Bronchial epithelial cell (primary cell): ENCODE measurements at places on chromosomes 11 and 22.
A peak's percentile ranks its signal among the peaks of the same experiment; 100 is the strongest.

DNA sequence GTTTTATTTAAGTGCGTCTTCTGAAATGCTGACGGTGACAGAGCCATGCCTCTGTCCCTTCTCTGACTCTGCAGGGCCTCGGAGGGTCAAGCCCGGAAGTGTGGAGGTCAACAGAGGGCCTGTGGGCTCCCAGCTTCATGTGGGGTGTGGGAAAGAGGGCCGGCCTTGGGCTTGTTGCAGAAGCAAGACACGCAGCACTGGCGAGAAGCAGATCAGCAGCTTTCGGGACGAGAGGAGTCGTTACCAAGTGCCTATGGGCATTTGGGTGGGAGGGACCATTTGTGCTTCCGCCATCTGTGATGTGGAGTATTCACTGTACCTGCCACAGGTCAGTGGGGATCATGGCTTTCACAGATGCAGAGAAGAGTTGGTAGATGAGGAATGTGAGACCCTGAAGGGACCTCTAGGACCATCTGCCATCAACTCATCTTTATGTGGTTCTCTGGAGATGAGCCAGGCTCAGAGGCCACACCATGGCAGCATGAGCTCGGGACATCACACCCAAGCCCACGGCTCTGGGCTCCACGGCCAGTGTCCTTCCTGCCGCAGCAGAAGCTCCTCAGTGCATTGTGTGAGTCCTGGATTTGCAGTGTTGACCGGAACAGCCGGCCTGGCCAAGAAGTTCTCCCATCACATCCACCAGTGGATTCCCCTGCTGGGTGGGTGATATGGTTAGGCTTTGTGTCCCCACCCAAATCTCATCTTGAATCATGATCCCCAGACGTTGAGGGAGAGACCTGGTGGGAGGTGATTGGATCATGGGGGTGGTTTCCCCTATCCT, 590.7 kb downstream of the TBC1D22A start:
- no peak for DNase-seq

DNA sequence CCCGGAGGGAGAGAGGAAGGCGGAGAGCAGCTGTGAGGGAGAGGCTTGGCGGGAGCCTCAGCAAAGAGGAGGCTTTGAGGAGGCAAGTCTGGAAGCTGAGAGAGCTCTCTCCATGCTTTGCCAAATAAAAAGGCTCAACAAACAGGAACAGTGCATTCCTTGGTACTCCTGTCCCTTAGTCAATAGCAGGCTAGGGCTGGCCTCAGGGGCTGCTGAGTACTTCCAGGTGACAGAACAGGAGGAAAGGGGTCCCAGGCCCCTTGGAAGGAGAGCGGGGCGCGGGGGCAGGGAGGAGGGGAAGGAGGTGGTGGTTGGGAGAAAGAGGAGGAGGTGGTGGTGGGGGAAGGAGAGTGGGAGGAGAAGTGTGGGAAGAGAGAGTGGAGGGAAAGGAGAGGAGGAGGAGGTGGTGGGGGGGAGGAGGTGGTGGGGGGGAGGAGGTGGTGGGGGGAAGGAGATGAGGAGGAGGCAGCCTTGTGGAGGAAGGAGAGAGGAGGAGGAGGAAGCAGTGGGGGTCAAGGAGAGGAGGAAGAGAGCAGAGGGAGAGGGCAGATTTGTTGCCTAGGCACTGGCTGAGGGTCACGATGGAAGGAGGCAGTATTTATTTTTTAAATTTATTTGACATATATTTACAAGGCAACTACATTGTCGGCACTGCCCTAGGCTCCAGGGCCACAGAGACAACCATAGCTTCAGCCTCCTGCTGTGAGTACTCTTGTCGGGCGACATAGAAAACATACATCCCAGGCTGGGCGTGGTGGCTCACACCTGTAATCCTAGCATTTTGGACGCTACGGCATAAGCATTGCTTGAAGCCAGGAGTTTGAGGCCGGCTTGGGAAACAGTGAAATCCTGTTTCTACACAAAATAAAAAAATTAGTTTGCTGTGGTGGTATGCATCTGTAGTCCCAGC, 74.2 kb upstream of the ZBED5 start:
- DNase-seq = no peak

DNA sequence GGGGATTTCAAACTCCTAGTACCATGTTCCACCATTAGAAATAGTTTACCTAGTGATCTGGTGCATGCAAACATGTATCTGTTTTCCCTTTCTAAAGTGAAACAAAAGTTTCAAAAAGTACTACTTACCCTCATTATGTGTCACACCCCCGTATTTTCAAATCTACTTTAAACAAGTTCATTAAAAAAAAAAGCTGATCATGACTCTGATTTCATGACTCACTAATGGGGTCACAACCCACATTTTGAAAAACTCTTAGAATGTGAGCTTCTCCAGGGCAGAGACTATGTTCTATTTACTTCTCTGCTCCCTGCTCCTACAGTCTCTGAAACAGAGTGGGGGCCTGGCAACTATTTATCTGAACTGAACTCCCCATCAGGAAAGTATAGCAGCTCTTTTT, 18.2 kb downstream of the CHRM1 start:
- no peak for DNase-seq

DNA sequence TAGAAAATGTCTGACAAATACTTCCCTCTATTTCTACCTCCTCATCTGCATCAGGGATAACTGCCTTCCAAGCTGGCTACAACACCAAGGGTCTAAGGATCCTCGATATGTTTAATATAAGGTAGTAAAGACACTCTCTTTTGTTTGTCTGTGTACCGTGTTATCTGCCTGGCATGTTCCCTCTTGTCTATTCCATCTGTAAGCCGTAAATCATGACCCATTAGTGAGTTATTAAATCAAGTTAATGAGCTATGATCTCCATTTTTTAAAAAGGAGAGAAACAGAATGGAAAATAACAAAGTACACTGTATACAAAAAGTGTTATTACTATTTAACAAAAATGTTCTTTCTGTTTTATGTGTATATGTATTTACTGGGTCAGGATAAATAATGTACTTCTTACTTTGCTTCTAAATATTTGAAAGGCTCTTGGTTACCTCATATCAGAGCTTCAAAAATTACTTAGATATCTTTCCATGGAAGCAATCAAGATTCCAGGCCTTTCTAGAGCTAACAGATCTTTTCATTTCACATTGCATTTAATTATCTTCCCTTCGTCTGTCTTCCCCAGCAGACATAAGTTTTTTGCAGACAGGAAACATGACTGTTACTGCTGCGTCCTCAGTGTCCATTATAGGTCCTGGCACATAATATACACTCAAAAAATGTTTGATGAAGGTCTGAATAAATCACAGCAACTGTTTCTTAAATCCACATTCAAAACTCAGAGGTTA, 342.6 kb upstream of the CCDC90B start:
- no peak for DNase-seq

DNA sequence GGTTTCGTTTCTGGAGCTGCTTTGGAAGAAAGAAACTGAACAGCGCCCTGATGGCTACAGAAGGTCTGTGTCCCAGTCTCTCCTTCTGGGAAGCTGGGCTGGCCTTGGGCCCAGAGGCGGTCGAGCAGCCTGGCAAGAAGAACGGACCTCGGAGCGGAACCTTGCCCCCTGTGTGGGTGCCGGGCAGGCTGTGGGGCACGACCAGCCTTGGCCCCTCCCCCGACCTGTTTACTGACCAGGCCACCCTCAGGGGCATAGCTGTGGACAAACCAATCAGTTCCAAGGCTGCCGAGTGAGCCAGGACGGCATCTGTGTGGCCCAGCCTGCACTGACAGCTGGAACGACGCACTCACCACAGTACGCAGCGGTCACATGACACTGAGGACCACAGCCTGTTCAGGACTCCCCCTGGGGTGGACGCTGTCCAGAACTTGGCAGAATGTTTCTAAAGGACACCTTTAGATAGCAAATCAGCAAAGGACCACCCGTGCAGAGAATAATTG, 7.2 kb downstream of the PIM3 start:
- DNase-seq = no peak

DNA sequence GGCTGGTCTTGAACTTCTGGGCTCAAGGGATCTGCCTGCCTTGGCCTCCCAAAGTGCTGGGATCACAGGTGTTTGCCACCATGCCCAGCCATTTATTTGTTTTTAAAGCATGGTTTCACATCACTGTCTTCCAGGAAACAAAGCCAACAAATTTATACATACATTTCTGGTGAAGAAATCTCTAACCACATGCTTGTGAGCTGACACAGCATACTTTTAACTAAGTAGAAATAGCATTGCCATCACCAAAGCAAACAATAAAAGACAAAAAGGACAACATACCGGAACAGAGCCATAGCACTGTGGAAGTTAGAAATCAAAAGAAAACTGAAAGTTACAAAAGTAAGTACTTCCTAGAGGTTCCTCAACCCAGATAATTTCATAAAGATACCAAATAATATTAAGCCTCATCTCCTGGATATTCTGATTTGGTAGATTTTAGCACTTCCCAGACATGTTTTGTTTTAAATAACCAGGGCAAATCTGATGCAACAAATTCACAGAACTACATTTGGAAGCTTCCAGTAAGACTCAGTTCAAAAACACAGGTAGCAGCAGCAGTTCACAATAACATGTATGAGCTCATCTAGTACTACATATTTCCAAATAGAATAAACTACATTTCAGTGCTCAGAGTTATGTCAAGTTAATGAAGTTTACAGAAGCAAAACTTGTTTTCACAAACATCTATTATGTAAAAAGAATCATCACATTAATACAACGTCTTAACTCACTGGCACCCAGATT, 70.6 kb downstream of the RRAS2 start:
- peak; percentile 54 for DNase-seq

DNA sequence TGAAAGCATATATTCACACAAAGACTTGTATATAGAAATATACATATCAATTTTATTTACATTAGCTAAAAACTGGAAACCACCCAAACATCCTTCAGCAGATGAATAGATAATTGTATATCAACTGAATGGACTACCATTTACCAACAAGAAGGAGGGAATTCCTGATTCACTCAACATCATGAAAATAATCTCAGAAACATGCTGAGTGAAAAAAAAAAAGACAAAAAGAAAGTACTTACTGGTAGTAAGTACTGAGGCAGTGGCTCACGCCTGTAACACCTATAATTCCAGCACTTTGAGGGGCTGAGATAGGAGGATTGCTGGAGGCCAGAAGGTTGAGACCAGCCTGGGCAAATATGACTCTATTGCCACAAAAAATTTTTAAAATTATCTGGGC, 7.4 kb upstream of the IPO7 start:
- no peak for DNase-seq

DNA sequence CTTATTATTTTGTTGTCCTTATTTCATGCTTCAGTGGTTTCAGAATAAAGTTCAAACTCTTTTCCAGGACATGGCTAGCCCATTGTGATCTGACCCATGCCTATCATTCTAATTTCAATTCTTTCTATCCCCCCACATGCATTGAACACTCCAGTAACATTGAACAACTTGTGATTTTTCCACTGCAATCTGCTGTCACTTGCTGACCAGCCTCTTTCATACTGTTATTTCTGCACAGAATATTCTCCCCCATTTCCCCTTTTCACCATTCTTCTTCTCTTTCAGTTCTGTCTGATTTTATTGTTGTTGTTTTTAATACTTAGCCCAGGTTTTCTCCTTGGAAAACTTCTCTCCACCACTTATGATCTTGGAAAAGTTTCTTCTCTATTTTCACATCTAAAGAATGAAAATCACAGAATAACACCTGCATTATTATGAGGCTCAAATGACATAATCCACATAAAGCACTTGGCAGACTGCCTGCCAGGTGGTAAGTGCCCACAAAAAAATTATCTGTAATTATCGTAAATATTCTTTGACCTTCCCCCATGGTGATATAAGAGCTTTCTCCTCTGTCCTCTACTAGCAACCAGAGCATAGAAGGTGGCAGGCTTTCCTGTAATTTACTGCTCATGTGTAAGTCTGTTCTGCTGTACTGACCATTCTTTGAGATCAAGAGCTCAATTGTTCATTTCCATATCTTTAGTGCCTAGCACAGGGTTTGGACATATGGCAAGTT, 51.9 kb upstream of the EED start:
- DNase-seq = no peak

- DNase-seq = no peak
Measured at GRCh38 chr11:565921-566509, 5.2 kb downstream of the RASSF7 start.

- no peak for DNase-seq
Measured at GRCh38 chr11:70586261-70587074, 188.1 kb downstream of the CTTN start.
